ENCODE measurements at places on chromosomes 16 and 17. TPM values are rescaled to one million over a fixed set of nuclear protein-coding genes. Genes with fewer than 3 reads are reported as not detected.
A peak's percentile ranks its signal among the peaks of the same experiment; 100 is the strongest.

DNA sequence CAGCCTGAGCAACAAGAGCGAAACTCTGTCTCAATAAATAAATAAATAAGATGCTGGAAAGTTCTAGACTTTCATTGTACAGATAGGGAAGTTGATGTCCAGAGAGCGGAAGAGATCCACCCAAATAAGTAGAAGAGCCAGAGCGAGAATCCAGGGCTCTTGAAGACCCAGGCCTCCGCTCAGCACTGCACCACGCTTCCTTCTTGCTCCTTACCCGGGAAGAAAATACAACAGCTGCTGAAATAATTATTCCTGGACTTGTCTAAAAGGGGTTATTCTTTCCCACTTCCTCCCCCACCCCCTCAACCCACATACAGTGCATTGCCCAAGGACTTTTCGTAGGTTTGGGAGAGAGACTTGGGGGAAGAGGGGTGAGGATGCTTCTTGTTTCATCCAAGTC lies 26.7 kb downstream of the CDK5RAP3 start:
- DNase-seq, result no peak

GRCh38 chr17:27533874-27534815 lies 77.9 kb downstream of the KSR1 start:
- DNase-seq, result peak; percentile 85

GRCh38 chr17:33390479-33391176 lies 97.5 kb upstream of the ASIC2 start:
- DNase-seq, result no peak

Gene SYNGR3
- total RNA-seq, result not detected

Gene ALOX12
- not detected for total RNA-seq

Gene TMEM100
- not detected for total RNA-seq

Gene ABCA3
- total RNA-seq, result 1.1 TPM

DNA sequence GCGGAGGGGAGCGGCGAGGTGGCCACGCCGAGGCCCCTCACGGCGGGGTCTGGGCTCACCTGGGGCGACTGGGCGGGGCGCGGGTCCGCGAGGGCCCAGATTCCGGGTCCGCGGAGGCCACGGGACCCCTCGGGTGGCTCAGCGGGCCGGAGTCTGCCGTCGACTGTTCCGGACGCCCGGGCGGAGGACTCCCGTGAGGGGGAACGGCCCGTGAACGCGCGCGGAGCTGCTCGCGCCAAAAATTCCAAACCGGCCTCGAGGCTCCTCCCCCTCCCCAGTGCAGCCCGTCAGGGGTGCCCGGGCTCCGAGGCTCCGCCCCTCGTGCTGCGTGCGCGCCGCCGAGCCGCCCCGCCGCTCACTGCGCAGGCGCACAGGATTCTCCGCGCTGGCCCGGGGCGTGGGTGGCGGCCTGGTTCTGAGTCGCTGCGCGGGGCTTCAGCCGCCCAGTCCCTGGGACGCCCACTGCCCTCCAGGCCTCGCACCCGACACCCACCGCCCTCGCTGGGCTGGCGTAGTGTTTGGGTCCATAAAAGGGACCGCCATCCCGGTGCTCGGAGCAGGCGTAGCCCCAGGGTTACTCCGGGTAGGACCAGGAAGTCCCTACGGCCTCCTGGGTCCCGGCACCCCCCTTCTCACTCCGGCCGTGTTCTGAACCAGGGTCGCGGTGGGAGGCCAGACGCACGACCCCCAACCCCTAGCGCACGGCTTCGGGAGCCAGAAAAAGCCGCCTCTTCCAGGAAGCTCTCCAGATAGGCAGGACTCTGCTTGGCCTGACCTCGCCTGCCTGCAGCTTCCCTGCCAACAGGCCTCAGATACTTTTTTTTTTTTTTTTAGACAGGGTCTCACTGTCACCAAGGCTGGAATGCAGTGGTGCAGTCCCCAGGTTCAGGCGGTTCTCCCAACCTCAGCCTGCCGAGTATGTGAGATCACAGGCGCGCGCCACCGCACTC lies at the start of gene PKMYT1:
PKMYT1 (minus strand) TSS at position 220 of the 950 bp plus-strand sequence. CDS start 789 bp downstream, outside the sequence.
- DNase-seq, result peak; percentile 94

Gene GRB7
- total RNA-seq, result not detected

Gene CES1
- total RNA-seq, result 0.56 TPM

GRCh38 chr17:65662196-65662595 lies 100.7 kb upstream of the AXIN2 start:
- DNase-seq, result no peak

DNA sequence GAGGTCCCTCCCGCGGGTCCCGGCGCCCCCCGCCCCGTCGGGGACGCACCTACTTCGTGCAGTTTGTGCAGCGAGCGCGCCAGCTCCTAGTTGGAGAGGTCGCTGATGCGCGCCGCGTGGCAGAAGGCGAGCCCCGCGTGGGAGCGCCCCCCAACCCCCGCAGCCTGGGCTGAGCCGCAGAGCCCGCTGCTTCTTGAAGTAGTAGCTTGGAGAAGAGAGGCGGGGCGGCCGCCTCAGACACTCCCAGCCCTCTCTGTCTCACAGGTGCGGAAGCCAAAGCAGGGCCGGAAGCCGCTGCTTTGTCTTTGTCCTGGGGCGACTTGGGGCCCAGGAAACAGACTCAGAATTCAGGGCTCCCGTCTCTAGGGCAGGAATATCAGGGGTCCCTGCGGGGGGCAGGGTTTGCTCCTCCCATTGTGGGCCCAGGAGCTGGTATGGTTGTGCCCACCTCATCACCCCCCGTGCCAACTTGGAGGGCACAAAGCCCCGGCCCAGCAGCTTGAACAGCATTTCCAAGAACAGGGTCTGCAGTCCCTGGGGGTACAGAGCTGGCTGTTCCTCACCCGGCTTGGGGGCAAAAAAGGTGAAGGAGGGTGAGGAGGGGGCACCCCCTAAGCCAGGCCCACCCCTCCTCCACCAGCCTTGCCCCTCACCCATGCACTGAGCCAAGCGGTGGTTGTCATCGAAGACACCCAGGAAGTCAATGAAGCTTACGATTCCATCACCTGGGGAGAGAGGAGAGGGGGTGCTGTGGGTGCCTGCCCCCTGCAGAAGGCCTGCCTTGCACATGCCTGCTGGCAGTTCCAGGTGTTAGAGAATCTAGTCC lies 13.5 kb downstream of the SPATA32 start:
- DNase-seq, result no peak

DNA sequence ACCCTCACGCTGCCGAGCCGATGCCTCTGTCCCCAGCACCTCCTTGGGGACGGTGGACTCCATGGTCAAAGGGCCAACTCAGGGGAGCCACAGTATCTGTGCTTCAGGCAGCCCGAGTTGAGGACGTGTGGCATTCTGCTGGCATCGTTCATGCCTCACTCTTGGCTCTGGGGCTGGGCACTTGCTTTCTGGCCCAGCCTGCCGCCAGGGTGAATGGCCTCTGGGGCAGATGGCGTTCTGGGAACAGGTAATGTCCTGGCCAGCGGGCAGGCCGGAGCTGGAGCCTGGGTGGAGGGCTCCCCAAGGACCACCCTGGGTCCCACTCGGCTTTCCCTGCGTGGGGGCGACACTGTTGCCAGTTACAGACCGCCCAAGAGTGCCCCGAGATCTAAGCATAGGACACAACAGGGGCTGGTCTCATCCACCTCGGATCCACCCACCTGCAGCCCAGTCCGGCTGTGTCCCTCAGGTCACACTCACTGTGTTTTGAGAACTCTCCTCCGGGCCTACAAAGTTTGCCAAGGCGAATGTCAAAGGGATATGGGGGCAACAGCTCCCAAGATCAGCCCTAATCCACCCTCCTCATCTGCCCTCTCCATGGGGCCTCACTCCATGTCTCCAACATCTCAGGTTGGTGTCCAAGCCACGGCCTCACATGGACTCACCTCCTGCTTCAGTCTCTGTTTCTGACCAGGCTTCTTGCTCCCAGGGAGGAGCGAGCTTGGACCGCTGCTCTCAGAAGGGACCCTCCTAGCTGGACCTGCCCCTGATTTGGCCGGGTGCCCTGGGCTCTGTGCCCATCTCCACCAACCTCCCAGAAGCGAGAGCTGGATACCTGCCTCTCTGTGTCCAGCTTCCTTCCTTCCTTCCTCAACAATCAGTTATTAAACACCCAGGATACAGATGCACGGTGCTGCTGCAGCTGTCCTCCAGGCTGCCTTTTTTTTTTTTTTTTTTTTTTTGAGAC lies 60.8 kb downstream of the TMEM235 start:
- no peak for DNase-seq

Gene KIF2B
- total RNA-seq, result not detected

DNA sequence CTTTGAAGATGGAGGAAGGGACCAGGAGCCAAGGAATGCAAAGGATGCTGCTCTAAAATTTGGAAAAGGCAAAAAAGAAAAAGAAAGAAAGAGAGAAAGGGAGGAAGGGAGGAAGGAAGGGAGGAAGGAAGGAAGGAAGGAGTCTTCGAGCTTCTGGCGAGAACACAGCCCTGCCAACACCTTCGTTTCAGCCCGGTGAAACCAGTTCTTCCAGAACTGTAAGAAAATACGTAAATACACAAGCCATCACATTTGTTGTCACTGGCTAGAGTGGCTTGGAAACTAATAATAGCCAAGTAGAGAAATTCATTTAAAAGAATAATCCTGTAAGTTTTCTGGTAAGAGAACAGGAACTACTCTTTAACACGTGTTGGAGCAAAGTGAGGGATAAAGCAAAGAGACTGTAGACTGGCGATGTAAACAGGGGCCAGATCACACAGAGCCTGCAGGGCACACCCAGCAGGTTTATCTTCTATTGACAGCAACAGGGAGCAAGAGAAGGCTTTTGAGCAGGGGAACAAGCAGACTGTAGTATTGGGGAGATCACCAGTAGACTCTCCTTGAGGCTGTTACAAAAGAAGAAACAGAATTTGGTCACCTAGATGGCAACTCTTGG lies 188.7 kb upstream of the MPHOSPH6 start:
- no peak for DNase-seq

GRCh38 chr16:4805231-4805630 lies 2.8 kb upstream of the ROGDI start:
- DNase-seq, result no peak

Gene EXOC3L1
- not detected for total RNA-seq

- peak; percentile 27 for DNase-seq
Observed at GRCh38 chr17:70820276-70820675, 650.9 kb downstream of the KCNJ2 start.

DNA sequence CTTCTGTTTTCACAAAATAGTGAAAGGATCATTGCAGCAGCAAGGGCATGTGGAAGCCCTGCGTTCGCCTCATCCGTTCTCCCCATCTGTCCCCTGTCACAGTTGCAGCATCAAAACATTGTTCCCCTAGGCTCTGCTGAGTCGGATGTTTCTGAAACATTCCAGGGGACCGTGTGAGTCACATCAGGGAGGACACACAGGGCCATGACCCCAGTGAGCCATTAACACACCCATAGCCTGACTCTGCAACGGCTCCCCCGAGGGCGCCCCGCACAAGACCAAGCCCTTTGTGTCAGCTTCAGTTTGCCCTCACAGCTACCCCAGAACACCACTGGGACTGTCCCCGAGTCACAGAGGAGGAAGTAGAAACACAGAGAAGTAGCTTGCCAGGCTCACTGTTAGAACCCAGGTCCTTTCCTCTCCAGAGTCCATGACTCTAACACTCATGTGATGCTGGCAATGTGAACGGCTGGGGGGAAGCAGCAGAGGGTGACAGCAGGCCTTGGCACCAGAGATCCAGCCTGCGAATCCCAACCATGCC lies 63.3 kb upstream of the HSBP1 start:
- DNase-seq, result no peak

Gene SRP68
- total RNA-seq, result 70.0 TPM

Gene FTSJ3
- total RNA-seq, result 58.6 TPM

GRCh38 chr16:22007509-22008214 lies at the start of gene MOSMO:
Gene MOSMO (plus strand): TSS chr16:22008111. CDS start chr16:22008302, 191 bp downstream.
- DNase-seq, result peak; percentile 81

DNA sequence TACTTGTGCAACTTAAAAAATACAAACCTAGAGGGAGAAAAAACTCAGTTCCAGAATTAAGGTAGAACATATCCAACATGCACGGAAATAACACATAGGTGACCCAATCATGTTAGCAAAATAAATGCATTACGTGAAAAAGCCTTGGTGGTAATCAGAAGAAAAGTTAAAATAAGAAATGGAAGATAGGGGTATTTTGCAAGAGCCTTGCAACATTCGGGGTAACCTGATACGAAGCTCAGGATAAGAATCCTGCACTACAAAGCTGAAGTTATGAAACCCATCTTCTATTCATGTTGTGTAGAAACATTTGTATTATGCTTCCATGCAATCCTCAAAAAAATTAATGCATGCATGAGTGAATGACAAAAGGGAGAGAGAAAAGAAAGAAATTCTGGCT lies 33.1 kb downstream of the CHCT1 start:
- no peak for DNase-seq

DNA sequence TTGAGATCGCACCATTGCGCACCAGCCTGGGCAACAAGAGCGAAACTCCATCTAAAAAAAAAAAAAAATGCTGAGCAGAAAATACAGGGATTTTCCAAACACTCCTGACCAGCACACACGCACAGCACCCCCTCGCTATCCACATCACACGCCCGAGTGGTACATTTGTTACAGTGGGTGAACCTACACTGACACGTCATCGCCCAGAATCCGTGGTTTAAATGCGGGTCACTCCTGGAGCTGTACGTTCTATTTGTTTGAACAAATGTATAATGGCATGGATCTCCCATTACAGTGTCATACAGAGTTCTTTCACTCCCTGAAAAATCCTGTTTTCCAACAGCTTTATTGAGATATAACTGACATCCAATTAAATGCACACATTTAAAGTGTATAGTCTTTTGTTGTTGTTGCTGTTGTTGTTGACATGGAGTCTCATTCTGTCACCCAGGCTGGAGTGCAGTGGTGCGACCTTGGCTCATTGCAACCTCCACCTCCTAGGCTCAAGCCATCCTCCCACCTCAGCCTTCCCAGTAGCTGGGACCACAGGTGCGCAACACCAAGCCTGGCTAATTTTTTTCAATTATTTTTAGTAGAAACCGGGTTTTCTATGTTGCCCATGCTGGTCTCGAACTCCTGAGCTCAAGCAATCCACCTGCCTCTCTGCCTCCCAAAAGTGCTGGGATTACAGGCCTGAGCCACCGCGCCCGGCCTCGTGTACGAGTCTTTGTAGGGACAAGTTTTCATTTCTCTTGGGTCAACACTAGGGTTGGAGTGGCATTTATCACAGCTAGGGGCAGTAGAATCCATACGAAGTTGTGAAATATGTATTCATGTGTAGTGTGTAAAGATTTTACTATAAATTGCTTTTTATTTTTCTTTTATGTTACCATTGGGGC lies 4.4 kb upstream of the CARHSP1 start:
- no peak for DNase-seq

Gene ALOX15B
- total RNA-seq, result not detected

Gene NR1D1
- total RNA-seq, result 0.07 TPM

GRCh38 chr17:45296003-45296832 lies 20.6 kb downstream of the MAP3K14 start:
- DNase-seq, result peak; percentile 59

- no peak for DNase-seq
Observed at GRCh38 chr17:80664217-80664790, 119.7 kb downstream of the RPTOR start.

Gene CEP112
- 6.3 TPM for total RNA-seq
